Stimulated activated CD8-positive, alpha-beta memory T cell treated with anti-CD3 and anti-CD28 coated beads, Interleukin-7, amount 100 ng/mL, for 4 hours (primary cell): ENCODE measurements at places on chromosomes 5 and 9.

GRCh38 chr9:110316261-110317075 is 21.2 kb downstream of the TXNDC8 start:
- DNase-seq, result no peak

DNA sequence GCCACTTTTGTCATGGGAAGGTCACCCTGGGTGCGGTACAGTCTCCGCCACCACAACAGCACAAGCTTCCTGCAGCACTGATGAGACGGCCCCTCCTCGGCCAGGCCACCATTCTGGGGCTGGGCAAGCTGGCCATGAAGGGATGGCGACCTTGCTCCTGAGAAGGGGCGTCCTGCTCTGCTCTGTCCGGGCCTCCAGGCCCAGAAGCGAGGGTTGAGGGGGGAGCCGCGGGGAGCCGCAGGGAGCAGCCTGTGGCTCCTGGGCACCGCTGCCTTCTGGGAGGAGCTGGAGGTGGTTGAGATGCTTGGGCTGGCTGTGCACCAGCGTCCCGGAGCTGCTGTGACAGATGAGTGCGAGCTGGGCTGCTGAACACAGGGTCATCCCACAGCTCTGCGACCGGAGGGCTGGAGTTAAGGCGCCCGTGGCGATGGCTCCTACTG is 84.3 kb upstream of the RAPGEF1 start:
- no peak for DNase-seq

DNA sequence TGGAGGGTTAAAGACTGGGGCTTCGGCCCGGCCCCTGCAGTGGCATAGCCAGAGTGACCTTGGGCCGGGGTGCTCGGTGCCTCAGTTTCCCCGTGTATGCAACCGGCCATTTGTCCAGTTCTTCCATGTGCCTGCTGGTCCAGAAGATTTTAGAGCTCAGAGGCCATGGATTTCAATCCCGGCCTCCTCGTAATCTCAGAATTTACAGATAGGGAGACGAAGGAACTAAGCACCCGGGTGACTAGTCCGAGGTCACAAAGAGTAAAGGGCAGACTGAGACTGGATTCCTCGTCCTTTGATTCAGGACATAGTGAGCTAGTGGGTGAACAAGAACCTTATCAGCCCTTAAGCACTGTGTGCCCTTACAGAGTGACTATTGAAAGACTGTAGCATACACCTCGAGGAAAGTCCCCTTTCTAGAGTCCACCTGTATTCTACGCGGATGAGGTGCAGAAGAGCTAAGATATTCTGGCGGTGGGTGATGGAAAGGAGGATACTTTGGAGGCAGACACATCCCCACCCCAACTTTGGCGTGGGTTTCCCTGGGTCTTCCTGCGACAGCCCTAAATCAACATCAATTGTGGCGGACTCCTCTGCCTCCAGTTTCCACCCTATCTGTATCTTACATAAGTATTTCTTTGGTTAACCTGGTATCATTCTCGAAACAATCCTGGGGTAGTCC is 597 bp downstream of the SLC31A1 start:
- DNase-seq, result no peak

- DNase-seq, result no peak
Measured at GRCh38 chr5:112614285-112614684, 123.4 kb upstream of the APC start.

DNA sequence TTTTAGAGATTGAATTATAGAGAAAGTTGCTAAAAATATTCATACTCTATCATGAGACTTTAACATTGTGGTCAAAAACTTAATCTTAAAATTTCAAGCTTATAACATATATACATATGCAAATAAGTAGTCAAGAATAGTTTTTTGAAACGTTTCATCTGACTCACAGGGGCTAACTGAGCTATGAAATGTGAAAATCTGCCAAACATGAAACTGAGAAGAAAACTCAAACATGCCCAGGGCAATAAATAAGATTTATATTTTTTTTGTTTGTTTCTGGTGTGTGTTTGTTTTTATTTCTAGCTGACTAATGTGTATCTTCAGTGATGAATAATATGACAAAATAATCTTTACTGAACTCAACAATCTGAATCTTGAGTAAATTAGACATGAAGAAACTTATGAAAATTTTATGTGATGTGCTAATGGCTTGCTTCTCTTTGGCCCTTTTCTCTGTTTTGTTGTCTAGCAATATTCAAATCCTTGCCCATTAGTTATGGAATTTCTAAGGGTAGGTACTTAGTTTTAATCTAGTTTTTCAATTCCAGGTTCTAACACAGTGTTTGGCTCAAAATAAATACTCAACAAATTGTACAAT is 99.9 kb downstream of the FAM174A start:
- DNase-seq, result no peak

- DNase-seq, result no peak
Measured at GRCh38 chr9:92974161-92974661, 26.9 kb downstream of the FGD3 start.

GRCh38 chr5:54637654-54638053 is 120.1 kb downstream of the SNX18 start:
- no peak for DNase-seq

GRCh38 chr9:110626101-110626829 is 42.3 kb upstream of the MUSK start:
- DNase-seq, result no peak

DNA sequence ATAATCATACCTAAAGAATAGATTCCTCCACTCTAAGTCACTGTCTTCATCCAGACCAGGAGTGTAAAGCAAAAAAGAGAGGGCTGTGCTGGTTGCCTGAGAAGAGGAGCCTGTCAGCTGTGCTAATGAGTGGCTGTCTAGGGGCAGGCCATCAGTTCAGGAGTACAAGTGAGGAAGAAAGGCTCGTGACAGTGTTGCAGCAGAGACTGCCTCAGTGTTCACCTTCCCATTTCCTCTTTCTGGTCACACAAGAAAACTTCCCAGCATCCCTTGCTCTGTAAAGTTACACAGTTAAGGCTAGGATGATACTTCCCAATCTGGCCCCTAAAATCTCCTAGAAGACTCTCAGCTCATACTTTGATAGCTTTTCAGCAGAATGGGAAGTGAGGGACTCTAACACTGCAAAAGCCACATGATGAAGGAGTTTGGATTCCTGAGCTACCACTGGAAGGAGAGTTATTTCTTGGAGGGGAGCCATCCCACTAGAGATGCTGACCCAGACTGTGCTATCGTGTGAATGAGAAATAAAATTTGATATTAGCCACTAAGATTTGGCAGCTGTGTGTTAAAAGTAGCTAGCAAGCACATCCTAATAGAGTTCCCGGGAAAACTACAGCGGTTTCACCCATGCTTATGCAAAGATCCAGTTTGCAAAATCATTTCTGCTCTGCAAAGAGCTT is 67.1 kb downstream of the ADAMTS12 start:
- no peak for DNase-seq

DNA sequence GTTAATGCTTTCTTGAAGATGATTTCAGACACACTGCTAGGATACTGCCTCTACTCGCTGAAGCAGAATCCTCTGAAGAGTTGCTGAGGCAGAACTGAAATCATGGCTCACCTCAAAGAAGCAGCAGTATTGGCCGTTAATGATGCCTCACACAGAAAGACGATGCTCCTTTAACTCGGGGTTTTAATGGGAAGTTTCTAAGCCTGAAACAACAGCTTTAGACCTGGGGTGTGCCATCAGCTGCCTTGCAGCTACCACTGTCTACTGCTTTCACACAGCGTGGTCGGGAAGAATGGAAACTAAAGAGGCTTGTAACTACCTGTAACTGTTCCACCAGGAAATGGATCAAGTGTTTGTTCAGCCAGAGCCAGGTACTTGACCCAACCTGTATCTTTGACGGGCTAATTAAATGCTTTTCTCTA is at the start of gene CTXN3:
CTXN3 (plus strand) TSS at position 65 of the 422 bp plus-strand sequence. CDS start 8,440 bp downstream, outside the sequence.
- DNase-seq, result no peak

DNA sequence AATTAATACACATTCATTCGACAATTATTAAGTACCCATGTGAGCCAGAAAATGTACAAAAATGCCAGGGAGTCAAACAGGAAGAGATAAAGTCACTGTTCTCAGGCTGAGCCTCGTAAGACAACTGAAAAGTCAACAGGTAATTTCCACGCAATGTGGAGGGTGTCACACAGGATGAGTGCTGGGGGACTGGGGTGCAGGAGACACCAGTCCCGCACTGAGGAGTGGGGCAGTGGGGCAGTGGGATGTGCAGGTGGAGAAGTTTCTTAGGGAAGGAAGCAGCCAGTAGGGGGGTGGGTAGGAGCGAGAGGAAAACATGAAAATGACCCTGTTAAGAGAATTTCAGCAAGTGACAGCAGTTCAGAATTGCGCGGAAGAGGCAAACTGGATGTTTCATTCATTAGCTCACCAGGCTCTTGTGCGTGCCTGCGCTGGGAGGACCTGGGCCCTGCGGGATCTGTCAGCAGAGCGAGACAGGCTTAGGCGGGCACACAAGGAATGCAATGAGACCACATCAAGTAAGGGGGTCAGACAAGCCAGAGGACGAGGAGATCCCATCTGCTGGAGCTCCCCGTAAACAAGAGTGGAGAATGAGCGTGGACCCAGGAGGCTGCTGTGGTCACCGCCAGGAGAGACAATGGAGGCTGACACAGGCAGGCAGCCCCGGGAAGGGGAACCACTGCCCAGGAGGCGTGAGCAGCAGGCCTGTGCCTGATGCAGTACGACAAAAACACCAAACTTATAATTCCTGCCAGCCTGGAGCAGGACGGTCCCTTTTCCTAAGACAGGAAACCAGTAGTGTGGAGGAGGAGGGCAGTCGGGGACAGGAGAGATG is 21.0 kb downstream of the CAMSAP1 start:
- no peak for DNase-seq

DNA sequence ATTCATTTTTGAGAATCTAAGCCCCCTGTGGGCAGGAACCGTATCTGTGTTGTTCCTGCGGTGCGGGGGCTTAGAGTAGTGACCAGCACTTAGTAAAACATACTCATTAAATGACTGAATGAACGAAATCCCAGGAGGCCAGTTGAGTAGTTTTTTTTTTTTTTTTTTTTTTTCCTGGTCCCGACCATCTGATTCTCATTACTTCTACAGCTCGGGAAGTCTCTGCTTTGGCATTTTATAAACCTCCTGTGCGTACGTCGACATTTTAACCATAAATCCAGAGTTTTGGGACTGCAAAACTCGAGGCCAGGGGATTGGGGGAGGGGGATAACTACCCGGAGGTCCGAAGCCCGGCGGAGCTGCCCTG is 31.5 kb upstream of the SPRY4 start:
- no peak for DNase-seq

DNA sequence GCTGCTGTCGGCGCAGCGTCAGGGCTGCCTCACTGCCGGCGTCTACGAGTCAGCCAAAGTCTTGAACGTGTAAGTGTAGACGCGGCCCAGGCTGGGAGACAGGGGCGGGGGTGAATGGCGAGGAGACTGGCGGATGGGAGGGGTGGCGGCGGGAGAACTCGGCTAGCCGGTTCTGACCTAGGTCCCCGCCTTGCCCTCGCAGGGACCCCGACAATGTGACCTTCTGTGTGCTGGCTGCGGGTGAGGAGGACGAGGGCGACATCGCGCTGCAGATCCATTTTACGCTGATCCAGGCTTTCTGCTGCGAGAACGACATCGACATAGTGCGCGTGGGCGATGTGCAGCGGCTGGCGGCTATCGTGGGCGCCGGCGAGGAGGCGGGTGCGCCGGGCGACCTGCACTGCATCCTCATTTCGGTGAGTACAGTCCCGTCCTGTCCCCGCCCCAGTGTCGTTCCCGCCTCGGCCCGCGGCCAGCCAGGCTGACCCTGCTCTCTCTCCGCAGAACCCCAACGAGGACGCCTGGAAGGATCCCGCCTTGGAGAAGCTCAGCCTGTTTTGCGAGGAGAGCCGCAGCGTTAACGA is 745 bp downstream of the GADD45G start:
- peak; percentile 66 for DNase-seq

- DNase-seq, result peak; percentile 29
Measured at GRCh38 chr5:75668977-75669689, 48.1 kb downstream of the POC5 start.

DNA sequence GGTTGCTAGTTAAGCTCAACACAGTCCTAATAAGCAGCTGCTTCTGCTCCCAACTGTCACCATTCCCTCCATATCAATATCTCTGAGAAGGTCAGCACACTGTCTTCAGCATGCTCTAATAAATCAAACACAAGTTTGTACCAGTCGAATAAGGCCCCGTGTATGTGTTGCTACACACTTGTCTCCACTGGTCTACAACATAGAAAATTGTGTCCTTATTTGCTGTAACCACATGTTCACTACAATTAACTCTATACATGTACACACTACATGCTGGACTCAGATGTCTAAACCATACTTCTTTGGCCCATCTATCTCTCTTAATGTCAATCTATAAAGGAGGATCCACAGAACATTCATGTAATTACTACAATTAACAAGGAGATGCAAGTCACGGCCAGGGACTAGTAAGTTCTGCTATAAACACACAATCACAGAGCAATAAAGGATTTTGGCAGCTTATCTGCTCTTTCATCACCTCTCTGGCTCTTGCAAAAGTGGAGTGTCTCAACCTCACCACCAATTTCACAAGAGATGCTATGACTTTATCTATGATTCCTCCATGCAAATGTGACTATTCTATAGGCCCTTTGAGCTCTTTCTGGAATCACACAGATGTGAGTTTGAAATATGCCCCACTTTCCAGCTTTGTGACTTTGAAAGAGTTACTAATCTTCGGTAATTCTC is 143.9 kb downstream of the SEMA5A start:
- DNase-seq, result no peak

DNA sequence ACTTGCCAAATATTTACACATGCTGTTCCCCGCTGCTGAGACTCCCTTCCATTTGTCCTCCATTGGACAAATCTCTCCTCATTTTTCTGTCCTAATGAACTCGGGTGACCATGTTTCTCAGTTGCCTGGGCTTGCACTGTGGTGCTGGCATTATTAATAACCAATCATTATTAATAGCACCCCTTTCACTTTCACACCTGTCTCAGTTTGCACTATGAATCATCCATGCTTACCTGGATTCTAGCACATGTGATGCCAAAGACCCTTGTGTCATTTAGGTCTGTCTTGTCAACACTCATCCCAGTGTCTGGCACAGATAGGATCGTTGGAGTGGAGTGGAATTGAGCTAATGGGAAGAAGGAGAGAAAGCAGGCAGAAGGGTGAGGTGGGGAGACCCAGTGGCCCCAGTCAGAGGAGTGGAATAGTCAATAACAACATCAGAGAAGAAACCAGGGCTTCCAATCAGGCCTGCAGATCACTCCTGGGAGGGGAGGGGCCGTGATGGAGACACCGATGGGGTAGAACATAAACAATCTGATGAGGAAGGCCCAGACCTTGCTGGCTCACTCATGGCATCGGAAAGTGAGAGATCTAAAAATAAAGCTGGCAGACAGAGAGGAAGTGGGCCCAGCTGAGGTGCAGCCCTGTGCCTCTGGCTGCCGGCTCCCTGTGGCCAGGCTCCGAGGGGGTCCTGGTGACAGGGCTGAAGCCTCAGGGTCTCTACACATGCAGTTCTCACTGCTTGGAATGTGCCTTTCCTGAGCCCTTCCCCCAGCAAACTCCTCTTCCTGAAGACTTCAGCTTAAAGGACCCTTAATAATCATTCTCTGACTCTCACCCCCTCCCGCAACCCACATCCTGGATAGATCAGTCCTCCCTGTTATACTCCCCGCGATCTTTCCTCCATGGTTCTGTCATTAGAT is 33.5 kb upstream of the CRB2 start:
- DNase-seq, result peak; percentile 35

GRCh38 chr5:98111686-98112085 is 661.8 kb upstream of the RGMB start:
- DNase-seq, result no peak
